Fibroblast of skin of left quadriceps (primary cell): ENCODE measurements at places on chromosomes 6 and 20.

DNA sequence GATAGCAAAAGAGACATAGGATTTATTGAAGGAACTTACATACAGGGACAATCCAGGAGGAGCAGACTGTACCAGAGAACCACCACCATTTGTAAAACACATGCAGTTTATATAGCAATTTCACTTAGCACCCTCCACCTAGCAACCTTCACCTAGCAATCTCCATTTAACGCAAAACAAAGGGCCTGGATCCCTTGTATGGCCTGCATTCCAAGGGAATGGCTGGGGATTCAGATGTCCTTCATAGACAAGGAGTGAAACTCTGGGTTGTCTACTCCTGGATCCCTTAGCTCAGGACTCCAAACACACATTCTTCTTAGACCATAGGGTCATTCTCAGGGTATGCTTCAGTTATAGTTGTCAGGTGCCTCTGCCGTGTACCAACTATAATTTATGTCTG, 1324.9 kb downstream of the HACE1 start:
- DNase-seq = no peak

DNA sequence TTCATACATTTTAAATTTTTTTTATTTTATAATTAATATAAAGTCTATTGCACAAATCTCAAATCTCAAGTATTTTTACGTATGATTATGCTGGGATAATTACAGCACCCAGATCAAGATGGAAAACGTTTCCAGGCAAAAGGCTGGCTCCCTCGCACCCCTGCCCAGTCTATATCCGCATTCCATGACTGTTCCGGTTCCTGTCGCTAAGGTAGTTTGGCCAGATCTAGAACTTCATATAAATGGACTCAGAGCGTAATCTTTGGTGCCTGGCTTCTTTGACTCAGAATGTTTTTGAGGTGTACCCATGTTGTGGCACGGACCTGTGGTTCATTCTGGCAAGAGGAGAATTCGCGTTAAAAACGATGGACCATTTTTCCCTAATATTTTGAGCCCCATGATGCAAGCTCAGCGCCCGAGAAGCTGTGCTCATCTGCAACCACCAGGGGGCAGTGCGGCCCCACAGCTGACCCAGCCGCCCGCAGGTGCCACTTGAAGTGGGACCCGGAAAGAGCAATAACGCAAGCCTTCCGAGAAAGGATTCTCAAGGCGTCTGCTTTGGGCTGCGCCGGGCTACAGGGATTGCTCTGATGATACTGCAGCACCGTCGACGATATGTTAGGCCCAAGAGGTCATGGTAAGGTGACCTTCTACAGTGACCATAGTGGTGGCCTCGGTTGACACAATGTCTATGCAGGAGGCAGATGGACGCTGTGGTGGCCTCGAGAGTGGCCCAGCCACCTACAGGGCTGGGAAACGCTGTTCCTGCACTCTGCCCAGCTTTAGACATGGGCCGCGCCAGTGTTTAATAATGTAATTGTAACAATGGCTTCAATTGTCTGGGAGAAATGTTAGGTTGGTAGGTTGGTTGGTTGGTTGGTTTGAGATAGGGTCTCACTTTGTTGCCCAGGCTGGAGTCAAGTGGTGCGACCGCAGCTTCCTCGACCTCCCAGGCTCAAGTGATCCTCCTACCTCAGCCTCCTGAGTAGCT, 160.1 kb downstream of the ZMYND8 start:
- peak; percentile 27 for DNase-seq

DNA sequence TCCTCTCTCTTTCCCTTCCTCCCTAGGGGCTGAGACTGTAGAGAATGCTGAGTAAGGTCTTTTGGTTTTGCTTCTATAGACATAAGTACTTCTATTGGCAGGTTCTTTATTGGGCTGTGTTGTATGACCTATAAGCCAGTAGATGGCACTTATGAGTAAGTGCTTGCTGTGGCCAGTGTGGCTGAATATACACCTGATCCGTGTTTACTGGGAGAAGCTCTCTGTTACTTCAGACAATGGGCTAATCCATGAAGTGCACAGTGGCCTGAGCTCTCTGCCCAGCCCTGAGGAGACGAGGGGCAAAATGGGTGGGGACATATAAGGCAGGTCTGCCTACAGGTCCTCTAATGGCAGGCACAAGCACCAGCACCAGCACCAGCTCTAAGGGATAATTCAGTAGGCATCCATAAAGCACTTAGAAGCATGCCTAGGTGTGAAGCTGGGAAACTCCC, 610.3 kb downstream of the RNF144B start:
- DNase-seq = peak; percentile 9

GRCh38 chr20:63004607-63005364, 2.0 kb downstream of the BHLHE23 start:
- no peak for DNase-seq

GRCh38 chr6:112207131-112207530, 47.2 kb downstream of the LAMA4 start:
- DNase-seq = no peak

GRCh38 chr6:85192186-85192585, 257.7 kb upstream of the NT5E start:
- DNase-seq = no peak

DNA sequence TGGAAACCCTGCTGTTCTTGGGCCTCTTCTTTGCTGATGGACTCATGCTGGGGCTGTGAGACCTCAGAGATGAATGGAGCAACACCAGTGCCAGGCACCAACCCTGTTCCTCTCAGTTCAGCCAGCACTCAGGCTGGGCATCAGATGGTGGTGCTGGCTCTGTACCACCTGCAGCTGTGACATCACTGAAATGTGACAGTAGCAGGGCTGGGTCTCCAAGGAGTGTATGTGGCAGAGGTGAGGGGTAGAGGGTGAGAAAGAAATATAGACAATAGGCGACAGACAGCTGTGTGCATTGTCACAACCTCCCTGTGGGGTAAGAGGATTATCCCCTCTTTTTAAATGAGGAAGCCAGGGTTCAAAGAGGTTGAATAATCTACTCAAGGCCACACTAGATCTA, at the start of gene TP53TG5:
TP53TG5 (minus strand) TSS at position 135 of the 400 bp plus-strand sequence; CDS start at position 46, 89 bp downstream.
- no peak for DNase-seq

GRCh38 chr6:79964607-79965081, 17.3 kb upstream of the ELOVL4 start:
- no peak for DNase-seq

DNA sequence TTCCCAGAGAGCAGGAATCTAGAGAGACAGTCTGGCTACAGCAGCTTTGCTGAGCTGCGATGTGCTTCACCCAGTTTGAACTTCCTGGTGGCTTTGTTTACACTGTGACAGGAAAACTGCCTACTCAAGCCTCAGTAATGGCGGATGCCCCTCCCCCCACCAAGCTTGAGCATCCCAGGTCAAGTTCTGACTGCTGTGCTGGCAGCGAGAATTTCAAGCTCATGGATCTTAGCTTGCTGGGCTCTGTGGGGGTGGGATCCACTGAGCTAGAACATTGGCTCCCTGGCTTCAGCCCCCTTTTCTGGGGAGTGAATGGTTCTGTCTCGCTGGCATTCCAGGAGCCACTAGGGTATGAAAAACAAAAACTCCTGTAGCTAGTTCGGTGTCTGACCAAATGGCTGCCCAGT, 91.0 kb upstream of the ESR1 start:
- no peak for DNase-seq

- no peak for DNase-seq
Observed at GRCh38 chr20:4656491-4656890, 65.2 kb upstream of the PRND start.

DNA sequence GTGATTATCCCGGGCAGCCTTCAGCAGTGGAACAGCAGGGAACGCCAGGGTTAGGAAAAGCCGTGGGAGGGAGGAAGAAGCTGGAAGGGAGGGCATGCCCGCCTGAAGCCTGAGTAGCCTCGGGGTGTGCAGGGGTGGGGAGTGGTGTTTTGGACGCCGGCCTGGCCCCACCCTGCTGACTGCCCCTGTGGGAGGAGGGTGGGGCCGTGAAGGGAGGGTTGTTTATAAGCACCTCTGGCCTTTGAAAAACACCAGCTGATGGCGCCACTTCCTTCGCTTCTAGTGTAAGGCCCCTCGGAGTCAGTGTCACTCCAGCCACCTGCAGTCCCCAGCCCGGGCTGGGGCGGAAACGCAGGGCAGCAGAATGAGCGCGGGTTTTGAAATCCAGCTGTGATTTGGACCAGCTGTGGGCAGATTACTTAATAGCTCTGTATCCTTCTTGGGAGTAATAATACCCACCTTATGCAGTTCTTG, 52.8 kb upstream of the BMP6 start:
- no peak for DNase-seq

- peak; percentile 32 for DNase-seq
Observed at GRCh38 chr6:111210194-111210728, 123.0 kb downstream of the SLC16A10 start.

DNA sequence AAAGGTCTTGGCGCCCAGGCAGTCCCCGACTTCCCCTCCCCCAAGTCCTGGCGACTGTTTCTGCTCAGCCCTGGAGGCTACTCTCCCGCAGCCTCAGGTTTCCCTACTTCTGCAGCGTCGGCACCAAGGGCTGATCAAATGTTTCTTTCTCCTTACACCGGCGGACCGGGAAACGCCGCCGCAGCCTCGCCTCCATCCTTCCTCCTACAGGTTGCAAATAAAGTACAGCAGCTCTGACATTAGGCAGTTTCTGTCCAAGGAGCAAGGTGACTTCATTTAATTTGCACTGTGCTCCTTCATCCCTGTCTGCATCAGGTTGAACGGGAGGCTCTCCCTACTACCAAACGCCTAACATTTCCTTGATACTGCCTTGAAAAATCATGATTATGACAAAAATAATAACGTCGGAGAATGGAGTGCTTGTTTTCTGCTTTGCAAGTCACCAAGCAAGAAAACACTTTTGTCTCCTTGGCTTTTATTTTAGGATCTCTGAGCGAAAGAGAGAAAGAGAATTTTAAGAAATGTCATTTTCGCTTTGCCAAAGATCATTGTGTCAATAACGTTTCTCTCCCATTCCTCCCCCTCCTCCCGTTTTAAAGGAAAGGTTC, 1.0 kb downstream of the CLIC5 start:
- DNase-seq = no peak

GRCh38 chr20:25033265-25033923, 24.5 kb downstream of the ACSS1 start:
- DNase-seq = no peak

GRCh38 chr20:47691625-47692024, 93.7 kb downstream of the SULF2 start:
- DNase-seq = no peak
